CD4-positive, alpha-beta memory T cell (primary cell): ENCODE measurements at places on chromosomes 12 and 14.

GRCh38 chr12:6866920-6867412 is 365 bp upstream of the TPI1 start:
- no peak for DNase-seq

- DNase-seq = peak; percentile 83
Measured at GRCh38 chr14:24146453-24146977, at the start of gene PSME2. Gene PSME2 (minus strand): TSS chr14:24146610. CDS start chr14:24146581, 29 bp downstream.

GRCh38 chr12:132163911-132164288 is 19.6 kb downstream of the NOC4L start:
- DNase-seq = no peak

DNA sequence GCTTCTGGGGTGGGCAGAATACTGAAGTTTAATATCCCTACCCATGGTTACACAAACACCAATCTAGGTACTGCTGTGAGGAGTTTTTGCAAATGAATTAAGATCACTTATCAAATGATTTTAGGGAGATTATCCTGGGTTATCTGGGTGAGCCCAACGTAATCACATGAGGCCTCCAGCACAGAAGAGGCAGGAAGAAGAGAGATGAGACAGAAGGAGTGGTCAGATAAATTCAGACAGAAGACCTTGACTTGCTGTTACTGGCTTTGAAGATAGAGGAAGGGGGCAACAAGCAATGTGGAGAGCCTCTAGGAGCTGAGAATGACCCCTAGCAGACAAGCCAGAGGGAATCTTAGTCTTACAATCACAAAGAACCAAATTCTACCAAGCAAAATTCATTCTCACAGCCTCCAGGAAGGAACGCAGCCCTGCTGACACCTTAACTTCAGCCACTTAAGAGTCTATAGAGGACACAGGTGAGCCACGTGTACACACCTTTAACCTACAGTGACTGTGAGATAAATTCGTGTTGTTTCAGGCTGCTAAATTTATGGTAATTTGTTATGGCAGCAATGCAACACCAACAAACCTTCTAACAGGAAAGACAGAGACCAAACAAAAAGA is 49.4 kb downstream of the FERMT2 start:
- DNase-seq = no peak

GRCh38 chr12:12902036-12902435 is 10.7 kb downstream of the GPRC5A start:
- no peak for DNase-seq

DNA sequence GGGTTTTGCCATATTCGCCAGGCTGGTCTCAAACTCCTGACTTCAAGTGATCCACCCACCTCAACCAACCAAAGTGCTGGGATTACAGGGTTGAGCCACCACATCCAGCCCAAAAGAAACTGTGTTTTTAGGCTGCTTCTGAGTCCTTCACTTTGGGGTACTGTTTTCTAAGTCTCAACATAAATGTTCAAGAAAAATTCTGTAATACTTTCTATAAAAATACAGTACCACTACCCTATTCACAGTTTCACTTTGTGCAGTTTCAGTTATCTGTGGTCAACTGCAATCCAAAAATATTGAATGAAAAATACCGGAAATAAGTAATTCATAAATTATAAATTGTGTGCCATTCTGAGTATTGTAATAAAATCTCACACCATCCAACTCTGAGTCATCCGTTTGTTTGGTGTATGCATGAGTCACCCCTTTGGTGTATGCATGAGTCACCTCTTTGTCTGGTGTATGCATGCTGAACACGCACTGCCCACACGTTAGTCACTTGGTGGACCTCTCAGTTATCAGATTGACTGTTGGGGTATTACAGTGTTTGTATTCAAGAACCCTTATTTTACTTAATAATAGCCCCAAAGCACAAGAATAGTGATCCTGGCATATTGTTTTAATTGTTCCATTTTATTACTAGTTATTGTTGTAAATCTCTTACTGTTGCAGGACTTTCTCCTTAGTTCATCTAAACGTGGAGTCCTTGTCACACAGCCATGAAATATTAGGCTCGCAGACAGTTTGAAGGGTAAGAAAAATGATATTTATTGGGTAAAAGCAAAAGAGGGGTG is 190.2 kb downstream of the FSCB start:
- no peak for DNase-seq

DNA sequence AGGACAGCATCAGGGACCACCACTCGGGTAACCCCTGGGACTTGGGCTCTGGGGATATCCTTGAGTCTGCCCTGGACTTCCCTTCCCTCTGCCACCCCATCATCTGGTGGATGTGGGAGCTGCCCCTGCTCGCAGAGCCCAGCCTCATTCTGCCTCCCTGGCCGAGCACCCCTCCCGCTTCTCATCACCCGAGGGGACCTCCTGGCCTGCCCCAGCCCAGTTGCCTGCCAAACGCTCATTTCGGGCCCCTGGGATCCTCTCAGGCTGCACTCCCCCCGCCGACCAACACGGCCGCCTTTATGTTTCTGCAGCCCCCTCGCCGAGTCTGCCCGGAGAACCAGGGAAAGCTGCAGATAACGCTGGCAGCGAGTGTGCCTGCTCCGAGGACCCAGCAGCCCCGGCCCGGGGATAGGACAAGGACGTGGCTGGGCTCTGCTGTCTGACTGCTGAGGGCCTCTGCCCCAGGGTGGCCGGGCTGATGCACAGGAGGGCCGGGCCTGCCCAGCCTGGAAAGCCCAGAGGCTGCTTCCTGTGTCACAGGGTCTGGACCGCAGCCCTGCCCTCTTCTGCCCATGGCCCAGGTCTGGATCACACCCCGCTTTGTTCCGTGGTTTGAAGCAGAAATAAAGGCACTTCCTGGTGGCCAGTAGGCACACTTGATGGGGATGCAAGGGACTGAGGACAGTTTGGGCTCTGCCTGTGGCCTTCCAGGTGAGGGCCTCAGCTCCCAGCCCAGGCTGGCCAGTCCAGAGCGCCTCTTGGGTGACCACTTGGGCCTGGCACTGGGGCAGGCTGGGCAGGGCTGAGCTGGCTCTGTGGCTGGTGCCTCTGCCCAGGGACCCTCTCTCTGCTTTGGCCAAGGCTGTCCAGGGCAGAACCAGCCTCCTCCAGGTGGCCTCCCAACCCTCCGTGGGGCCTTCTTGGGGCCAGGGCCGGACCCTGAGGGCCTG is 4.9 kb upstream of the EXOC3L4 start:
- DNase-seq = no peak

GRCh38 chr12:52604859-52605258 is 3.6 kb upstream of the KRT72 start:
- no peak for DNase-seq

DNA sequence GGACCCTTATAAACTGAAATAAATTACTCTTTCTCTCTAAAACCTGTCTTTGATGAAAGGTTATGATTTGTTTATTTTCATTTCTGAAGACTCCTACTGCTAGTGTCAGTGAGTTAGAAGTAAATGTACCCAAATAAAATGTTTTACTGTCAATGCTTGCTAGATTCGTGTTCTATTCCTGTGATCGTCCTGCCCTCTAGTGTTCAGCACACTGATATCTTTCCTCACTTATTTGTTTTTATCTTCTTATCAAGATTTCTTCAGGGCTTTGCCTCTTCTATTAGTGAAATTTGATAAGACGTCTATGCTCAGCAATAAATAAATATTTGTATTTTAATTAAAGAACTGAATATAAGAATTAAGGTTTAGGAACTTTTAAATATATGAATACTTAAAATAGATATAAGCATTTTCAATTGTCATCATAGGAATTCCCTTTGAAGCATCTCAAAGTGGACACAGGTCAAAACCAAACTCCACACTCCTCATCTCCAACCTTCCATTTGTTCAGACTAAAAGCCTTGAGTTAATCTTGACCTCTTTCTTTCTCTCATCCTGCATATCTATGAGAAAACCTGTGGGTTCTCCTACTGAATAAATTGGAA is 75.8 kb downstream of the C12orf50 start:
- DNase-seq = no peak

DNA sequence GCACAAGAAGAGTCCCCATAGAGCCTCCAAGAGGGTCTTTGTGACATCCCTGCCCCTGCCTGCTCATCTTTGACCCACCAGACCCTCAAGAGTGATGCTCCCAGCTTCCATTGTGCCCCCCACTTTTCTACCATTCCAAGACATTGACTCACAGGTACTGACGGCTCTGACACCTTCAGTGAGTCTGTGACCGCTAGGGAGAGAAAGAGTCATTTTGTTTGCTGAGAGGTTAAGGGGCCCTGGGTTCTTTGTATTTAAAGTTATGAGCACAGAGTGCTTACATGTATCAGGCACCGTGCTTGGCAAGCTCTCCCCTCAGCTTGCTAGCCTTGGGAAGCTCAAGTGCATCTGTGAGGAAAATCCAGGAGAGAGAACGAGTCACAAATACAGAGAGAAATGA is 7.1 kb upstream of the KRT82 start:
- no peak for DNase-seq

DNA sequence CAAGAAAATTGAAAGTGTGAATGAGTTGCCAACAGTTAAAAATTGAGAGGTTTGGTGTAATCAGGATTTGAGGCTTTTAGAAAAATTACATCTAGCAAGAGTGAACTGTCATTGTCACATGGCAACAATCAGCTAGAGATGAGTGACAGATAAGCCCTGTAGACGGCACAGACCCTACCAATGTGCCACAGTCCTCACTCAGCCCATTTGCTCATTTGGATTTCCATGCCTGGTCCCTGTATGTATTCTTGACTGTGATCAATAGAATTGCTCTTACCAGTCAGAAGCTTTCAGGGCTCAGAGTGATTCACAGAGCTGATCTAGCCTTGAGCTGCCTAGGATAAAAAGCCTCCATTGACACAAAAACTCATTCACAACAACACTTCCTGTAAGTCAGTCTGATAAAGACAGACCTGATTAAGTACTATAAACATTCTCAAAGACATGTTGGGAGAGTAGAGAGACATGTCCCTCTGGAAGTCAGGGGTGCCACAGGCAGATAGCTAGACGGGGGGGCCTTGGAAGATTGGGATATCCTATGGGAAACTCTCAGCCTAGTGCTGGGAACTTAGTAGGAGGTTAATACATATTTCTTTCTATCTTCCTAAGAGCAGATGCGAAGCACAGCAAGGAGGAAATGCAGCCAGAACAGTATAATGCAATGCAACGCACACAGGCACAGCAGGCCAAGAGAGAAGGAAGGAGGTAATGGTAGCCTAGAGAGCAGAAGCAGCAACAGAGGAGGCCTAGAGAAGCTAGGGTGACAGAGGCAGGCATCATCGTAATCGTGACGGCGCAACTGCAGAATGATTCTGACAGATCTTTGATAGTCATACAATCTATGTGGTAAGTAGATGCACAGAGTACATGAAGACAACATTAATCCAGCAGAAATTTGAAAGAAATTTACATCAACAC is 2.0 kb upstream of the PELI2 start:
- DNase-seq = peak; percentile 28

- no peak for DNase-seq
Measured at GRCh38 chr14:68506021-68506644, 286.7 kb downstream of the ZFP36L1 start.

- DNase-seq = no peak
Measured at GRCh38 chr14:87205811-87206210, 787.2 kb downstream of the GALC start.

GRCh38 chr14:61568572-61569011 is 126.7 kb upstream of the HIF1A start:
- peak; percentile 62 for DNase-seq

DNA sequence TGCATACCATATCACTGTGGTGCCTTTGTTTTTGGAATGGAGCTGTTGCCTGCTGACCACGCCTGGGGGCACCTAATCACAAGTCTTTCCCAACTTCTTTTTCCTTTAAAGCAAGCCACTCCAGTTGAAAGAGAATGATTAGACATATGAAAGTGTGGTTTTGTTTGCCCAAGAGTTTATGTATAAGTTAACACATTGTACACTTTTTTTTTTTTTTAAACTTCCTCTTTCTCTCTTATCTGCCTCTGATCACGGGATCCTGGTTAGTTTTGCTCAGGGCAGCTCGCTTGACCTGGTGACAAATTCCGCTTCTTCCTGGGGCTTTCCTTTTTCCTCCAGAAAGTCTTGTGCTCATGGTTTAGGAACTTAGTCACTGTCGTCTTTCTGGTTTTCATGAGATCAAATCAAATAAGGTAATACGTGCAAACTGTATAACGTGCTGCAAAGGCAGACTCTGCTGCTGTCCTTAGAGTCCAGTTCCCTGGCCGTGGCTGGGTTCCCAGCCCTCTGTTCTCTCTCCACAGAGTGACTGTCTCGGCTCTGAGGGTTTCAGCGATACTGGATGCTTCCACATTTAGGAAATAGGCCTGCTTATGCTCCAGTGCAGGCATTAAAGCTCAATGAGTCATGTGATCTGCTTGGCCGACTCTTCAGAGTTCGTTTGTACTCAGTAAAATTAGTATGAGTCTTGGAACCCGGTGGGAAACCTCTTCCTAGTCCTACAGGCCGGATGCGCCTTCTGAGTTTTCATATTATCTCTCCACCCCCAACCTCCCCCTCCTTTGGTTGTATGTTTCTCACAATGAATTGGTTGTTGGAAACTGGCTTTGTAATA is 15.2 kb downstream of the RASSF3 start:
- DNase-seq = no peak

DNA sequence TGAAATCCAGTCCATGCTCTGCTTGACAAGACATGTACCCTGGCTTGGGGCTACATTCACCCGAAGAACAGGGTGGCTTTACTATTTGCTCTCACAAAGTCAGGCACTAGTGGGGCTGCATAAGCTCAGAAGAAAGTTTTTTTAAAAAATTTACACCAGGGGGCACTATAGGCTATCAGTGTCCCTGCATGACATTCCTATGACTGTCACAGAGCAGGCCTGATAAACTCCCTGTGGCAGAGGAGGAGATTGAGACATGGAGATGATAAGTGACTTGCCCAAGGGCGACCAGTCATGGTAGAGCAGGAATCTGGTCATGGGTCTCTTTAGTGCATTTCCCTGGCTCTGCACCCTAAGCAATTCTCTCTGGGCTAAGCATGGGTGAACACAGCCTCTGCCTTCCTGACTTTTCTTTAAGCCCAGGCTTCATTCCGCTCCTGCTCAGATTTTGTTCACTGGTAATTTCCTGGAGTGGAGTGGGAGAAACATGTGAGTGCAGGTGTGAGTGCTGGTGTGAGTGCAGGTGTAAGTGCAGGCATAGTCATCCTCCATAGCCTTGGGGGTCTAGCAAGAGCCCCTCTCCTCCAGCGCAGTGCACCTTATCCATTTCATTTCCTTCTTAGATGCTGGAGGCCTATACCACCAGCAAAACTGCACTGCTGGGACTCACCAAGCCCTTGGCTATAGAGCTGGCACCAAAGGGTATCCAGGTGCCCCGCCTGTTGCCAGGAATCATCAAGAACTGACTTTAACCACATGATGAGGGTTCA is 91.6 kb downstream of the DHRS2 start:
- no peak for DNase-seq

DNA sequence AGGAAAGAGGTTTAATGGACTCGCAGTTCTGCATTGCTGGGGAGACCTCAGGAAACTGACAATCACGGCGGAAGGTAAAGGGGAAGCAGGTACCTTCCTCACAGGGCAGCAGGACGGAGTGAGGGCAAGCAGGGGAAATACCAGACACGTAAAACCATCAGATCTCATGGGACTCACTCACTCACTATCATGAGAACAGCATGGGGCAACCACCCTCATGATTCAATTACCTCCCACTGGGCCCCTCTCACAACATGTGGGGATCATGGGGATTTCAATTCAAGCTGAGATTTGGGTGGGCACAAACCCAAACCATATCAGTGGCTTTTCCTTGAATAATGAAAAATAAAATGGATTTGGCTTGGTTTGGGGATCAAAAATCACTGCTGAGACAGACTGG is 380.5 kb downstream of the VRK1 start:
- no peak for DNase-seq
